ENCODE measurements at places on chromosomes 5 and 9.
A peak's percentile ranks its signal among the peaks of the same experiment; 100 is the strongest.

- DNase-seq, result peak; percentile 49
Measured at GRCh38 chr9:20823051-20823450, 139.0 kb downstream of the FOCAD start.

GRCh38 chr5:141040771-141041426 lies 10.3 kb upstream of the PCDHB1 start:
- peak; percentile 72 for DNase-seq

GRCh38 chr5:161278739-161279660 lies 267.5 kb downstream of the GABRB2 start:
- no peak for DNase-seq

DNA sequence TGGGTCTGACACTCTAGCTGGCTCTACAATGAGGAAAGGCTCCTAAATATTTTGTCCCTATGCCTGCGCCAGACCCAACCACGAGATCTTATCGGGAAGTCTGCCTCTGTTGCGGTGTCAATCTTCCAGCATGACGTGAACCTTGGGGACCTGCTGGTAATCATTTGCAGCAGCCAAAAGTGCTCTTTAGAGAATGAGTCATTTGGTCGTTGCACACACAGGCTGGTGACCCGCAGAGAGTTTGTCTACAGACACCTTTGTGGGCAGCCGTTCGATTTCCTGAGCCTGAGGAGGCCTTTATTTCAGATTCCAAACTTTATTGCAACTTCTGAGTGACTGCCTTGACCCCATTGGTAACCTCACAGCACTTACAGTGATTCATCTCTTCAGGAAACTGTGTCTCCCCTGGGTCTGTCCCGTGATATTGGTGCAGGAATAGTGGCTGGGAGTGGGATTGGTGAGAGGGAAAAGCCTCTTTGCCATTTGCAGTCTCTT lies 326.1 kb downstream of the NSG2 start:
- DNase-seq, result peak; percentile 90

DNA sequence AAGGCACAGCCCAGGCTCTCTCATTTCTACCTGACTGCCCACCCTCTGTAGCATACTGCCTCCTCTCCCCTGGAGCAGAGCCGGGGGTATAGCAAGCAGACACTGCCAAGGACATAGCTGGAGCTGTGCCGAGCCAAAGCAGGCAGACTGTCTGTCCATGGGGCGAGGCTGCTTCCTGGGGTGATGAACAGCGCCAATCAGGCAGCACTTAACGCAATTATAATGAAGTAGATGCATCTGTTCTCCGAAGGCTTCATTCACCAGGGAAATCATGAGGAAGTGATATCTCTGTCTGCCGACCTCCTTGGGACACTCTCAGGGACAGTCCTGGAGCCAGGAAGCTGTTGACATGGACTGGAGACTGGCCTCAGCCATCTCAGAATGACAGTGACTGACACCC lies 230.7 kb downstream of the ASTN2 start:
- no peak for DNase-seq

DNA sequence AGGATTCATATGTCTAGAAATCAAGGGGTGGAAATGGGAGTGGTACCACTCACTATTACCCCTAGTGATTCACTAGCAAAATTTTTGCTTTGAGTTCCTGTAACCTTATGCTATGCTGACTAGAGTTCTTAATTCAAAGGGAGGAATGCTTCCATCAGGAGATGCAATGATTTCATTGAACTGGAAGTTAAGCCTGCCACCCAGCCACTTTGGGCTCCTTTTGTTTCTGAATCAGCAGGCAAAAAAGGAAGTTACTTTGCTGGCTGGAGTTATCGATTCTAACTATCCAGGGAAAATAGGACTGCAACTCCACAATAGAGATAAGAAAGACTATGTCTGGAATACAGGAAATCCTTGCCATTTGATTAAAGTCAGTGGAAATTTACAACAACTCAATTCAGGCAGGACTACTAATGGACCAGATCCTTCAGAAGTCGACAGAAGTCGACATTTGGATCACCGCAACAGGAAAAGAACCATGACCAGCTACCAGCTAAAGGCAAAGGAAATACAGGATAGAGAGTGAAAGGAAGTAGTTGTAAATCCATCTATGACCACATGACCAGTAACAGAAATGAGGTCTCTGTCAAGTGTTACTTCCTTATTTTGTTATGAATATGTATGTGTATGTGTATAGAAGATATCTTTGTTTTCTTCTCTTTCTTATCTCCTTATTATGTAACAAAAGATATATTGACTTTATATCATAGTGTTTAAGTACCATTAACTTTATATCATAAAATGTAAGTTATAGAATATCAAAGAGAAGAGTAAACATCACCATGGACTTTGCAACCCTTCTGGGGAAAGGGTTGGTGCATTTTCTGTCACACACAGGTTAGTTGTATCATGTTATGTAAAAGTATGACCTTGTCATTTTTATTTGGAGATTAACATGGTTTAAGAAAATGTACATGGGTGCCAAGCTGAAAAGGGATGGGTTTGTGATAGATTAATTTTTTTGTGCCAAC lies 198.7 kb upstream of the HAPLN1 start:
- DNase-seq, result peak; percentile 64

GRCh38 chr5:111774525-111774924 lies 17.5 kb upstream of the NREP start:
- DNase-seq, result peak; percentile 77

- DNase-seq, result no peak
Measured at GRCh38 chr5:107401470-107402122, 269.1 kb downstream of the EFNA5 start.

GRCh38 chr9:101480386-101480785 lies 44.8 kb upstream of the ALDOB start:
- no peak for DNase-seq

- DNase-seq, result no peak
Measured at GRCh38 chr5:17150531-17150930, 66.9 kb upstream of the BASP1 start.

- no peak for DNase-seq
Measured at GRCh38 chr5:97453263-97453662, 270.2 kb upstream of the RIOK2 start.

- no peak for DNase-seq
Measured at GRCh38 chr9:18910916-18911315, 122.1 kb downstream of the SAXO1 start.

DNA sequence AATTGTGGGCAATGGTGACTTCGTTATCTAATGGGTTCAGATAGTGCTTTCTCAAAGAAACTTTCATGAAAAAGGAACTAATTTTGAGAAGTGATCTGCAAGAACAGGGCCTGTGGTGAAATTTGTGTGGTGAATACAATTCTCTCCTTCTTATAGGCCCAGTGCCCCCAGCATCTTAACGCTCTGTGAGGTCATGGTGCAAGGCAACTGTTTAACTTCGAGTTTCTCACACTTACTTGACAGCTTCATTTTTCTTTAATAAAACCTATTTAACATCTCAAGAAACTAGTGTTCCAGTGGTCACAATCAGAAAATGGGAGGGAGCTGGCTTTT lies 69.2 kb downstream of the FAM114A2 start:
- no peak for DNase-seq

GRCh38 chr9:70061776-70062175 lies 18.1 kb downstream of the MAMDC2 start:
- no peak for DNase-seq
